Ovary (tissue), 10 donors: ENCODE measurements at places on chromosomes 11 and 22. TPM values are rescaled to one million over a fixed set of nuclear protein-coding genes. Genes with fewer than 3 reads are reported as not detected.
A peak's percentile ranks its signal among the peaks of the same experiment; 100 is the strongest.

DDTL gene
- total RNA-seq = not detected

OR8A1 gene
- not detected for total RNA-seq

OR5B21 gene
- not detected for total RNA-seq

CNGA4 gene
- total RNA-seq = 1.3 TPM

SLC5A1 gene
- 0.56 TPM for total RNA-seq

MYOD1 gene
- not detected for total RNA-seq

UBQLN3 gene
- total RNA-seq = 1.0 TPM

MUC2 gene
- total RNA-seq = not detected

GRCh38 chr11:68032997-68033707, 2.7 kb downstream of the NDUFS8 start:
- H3K4me1 ChIP-seq = peaks cover 16% of the 10 kb centered on the region
- H3K27ac ChIP-seq = no peak overlapping the region
- no peak for DNase-seq
- H3K4me3 ChIP-seq = no peak overlapping the region
- no peaks in the 10 kb centered on the region for H3K27me3 ChIP-seq
- no peaks in the 10 kb centered on the region for H3K36me3 ChIP-seq

DNA sequence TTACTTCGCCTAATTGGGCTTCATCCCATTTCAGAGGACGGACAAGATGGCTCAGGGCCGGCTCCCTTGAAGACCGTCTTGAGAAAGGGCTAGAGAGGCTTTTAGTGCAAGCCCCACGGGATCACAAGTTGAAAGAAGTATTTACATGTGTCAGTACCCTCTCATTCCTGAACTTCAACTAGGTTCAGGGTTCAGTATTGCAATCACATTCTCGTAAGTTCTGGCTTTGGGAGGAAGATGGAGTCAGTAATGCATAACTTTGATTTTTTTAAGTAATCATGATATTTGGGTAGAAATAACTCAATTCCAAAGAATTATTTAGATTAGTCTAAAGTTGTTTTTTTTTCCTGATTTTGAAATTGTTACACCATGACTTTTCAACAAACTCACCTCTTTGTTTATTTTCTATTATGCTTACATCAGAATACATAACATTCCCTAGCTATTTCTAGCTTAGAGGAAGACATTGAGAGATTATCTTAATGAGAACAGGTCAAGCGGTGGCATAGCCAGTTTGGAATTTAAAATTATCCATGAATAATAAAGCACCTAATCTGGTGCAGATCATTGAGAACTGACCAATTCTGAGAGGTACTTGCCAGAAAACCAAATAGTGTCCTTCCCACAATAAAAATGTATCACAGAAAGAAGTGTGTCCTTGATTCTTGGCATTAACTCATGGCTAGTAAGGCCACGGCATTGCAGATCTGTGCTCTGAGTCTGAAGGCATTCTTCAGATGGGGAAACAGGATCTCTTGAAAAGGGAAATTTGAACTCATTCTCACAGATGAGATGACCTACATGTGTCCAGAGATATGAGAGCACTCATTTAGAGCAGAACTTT, 92.1 kb upstream of the BLID start:
- peaks cover 16% of the 10 kb centered on the region for H3K4me1 ChIP-seq
- no peaks in the 10 kb centered on the region for H3K27me3 ChIP-seq
- H3K4me3 ChIP-seq = no peak overlapping the region
- no peaks in the 10 kb centered on the region for H3K36me3 ChIP-seq

DNA sequence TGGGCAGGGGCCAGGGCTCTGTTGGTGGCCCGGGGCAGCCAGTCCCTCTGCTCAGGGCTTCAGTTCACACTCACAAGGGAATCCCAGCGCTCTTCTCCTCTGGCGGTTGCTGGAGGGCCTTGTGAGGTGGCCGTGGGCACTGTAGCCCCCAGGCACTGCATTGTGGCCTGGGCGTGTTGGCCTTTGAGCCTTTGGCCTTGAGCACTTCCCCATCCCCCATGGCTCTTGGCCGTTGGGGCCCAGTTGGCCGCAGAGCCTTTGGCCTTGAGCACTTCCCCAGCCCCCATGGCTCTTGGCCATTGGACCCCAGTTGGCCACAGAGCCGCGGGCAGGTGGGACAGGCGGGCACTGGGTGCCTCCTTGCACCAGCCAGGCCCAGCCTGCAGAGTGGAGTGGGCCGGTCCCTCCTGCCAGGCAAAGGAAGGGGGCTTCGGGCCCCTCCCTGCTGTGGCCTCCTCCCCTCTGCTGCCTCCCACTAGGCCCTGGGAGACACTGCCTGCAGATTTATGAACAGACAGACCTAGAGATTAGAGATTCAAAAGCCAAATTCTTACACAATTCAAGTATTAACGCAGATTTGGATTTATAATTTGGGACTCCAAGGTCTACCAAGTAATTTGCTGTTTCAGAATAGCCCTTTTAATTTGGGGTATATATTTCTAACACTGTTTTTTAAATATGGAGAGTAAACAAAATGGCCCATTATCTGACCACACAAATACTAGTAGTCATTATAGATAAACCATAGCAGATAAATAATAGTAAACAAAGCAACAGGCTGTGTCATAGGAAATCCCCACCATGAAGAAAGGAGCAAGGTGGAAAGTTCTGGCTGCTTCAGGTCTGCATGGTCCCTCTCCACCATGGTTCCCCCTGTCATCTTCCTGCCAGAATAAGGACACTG, 18.2 kb upstream of the TXNRD2 start:
- peak overlapping the region; percentile 63 for H3K27ac ChIP-seq
- peak overlapping the region; percentile 27 for H3K4me3 ChIP-seq
- no peaks in the 10 kb centered on the region for H3K27me3 ChIP-seq
- DNase-seq = peak; percentile 56
- peaks cover 7% of the 10 kb centered on the region for H3K4me1 ChIP-seq

- DNase-seq = no peak
- H3K4me3 ChIP-seq = no peak overlapping the region
- H3K4me1 ChIP-seq = no peaks in the 10 kb centered on the region
- H3K27me3 ChIP-seq = no peaks in the 10 kb centered on the region
These were observed 67.6 kb upstream of the TEAD1 start for GRCh38 chr11:12606597-12606996.

GRCh38 chr11:70020336-70021214, 57.5 kb upstream of the ANO1 start:
- no peaks in the 10 kb centered on the region for H3K36me3 ChIP-seq
- H3K4me3 ChIP-seq = no peak overlapping the region
- H3K27ac ChIP-seq = no peak overlapping the region
- no peak for DNase-seq
- no peaks in the 10 kb centered on the region for H3K4me1 ChIP-seq
- no peaks in the 10 kb centered on the region for H3K27me3 ChIP-seq

DNA sequence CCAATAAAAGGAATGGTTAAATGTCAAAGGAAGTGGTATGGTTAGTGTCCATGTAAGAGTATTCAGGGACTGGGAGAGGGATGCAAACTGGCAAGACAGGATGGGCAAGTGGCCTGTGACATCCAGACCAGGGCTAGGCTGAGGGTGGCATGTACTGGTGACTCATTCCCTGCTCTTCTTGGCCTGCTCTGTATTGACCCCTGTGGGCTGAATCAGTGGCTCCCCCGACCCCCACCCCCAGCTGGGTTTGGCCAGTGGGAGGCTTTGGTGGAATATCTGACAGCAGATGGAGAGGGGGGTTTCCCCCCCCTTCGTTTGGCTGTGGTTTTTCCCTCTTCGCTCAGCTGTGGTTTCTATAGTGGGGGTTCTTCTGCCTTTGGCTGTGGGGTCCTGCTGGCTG, 87.7 kb downstream of the CSNK2A3 start:
- no peak for DNase-seq
- no peak overlapping the region for H3K27ac ChIP-seq
- no peaks in the 10 kb centered on the region for H3K36me3 ChIP-seq
- no peak overlapping the region for H3K4me3 ChIP-seq
- H3K27me3 ChIP-seq = no peaks in the 10 kb centered on the region
- no peaks in the 10 kb centered on the region for H3K4me1 ChIP-seq

- no peaks in the 10 kb centered on the region for H3K36me3 ChIP-seq
- peaks cover 9% of the 10 kb centered on the region for H3K4me1 ChIP-seq
- H3K27ac ChIP-seq = no peak overlapping the region
- no peak for DNase-seq
- no peak overlapping the region for H3K4me3 ChIP-seq
These were observed 18.6 kb downstream of the PICALM start for GRCh38 chr11:86050196-86050709.

GRCh38 chr11:65323813-65324212, 9.1 kb downstream of the CDC42EP2 start:
- no peaks in the 10 kb centered on the region for H3K4me1 ChIP-seq
- H3K4me3 ChIP-seq = no peak overlapping the region
- DNase-seq = no peak
- H3K27ac ChIP-seq = peak overlapping the region; percentile 16
- no peaks in the 10 kb centered on the region for H3K27me3 ChIP-seq
- no peaks in the 10 kb centered on the region for H3K36me3 ChIP-seq

DNA sequence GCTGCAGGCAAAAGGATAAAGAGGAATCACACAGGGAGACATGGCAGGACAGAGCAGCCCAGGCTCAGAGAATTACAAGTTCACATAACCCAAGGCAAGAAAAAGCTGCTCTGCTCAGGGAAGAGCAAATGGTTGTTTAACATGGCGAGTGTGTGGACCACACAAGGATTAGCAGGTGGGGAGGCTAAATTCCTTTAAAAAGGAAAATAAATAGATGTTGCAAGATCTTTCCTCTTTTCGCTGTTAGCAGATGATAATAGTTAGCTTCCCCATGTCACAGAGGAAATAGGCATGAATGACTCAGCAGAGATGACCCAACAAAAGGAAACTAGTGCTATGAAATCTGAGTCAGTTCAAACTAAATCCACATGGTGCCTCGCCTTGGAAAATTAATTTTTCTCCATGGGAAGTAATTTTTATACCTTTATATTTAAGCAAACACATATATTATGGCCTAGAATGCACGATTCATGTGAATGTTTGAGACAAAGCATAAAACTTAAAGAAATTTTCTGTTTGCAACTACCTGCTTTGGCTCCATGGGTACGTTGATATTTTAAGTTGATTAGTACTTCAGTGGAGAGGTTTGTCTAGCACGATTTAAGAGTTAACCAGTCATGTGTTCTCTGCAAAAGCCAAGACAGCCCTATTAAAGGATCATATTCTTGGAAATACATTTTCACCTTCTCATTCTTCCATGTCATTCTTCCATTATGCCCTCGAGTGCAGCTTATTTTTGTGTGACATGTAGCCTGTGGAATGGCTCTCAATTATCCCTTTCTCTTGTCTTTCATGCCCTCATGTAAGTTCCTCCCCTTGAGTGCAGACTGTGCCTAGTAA, 38.5 kb upstream of the FJX1 start:
- no peak overlapping the region for H3K4me3 ChIP-seq
- no peak overlapping the region for H3K27ac ChIP-seq
- DNase-seq = no peak
- H3K36me3 ChIP-seq = no peaks in the 10 kb centered on the region
- no peaks in the 10 kb centered on the region for H3K4me1 ChIP-seq

GRCh38 chr11:60764879-60765278, 8.2 kb downstream of the MS4A15 start:
- H3K4me1 ChIP-seq = no peaks in the 10 kb centered on the region
- no peak overlapping the region for H3K27ac ChIP-seq
- H3K27me3 ChIP-seq = no peaks in the 10 kb centered on the region
- no peak for DNase-seq

GRCh38 chr11:24163841-24164240, 333.0 kb upstream of the LUZP2 start:
- H3K4me3 ChIP-seq = no peak overlapping the region
- DNase-seq = no peak
- no peaks in the 10 kb centered on the region for H3K36me3 ChIP-seq
- no peaks in the 10 kb centered on the region for H3K27me3 ChIP-seq
- H3K27ac ChIP-seq = no peak overlapping the region
- H3K4me1 ChIP-seq = no peaks in the 10 kb centered on the region

DNA sequence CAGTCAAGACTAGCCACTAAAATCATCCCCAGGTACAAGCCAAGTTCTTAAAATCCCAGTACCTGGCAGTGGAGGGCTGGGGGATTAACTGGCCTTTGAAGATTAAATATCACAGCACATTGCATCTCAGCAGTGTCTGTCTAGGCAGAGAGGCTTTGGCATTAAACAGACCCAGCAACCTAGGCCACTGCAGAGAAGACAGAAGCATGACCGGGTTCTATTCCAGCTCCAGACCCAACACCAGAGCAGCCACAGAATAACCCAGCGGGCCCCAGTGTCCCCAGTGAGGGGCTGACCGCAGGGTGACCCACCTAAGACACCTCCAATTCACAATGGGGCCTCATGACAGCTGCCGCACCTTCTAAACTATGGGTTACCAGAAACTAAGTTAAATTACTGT, 88.2 kb downstream of the SHANK2 start:
- no peaks in the 10 kb centered on the region for H3K36me3 ChIP-seq
- no peak overlapping the region for H3K27ac ChIP-seq
- no peaks in the 10 kb centered on the region for H3K27me3 ChIP-seq
- DNase-seq = no peak
- no peak overlapping the region for H3K4me3 ChIP-seq

- no peak overlapping the region for H3K27ac ChIP-seq
- DNase-seq = no peak
- no peaks in the 10 kb centered on the region for H3K4me1 ChIP-seq
- no peaks in the 10 kb centered on the region for H3K36me3 ChIP-seq
- H3K4me3 ChIP-seq = no peak overlapping the region
- H3K27me3 ChIP-seq = no peaks in the 10 kb centered on the region
These were observed 77.9 kb upstream of the PITPNB start for GRCh38 chr22:27996981-27997380.

- H3K4me3 ChIP-seq = no peak overlapping the region
- no peaks in the 10 kb centered on the region for H3K4me1 ChIP-seq
These were observed 14.0 kb downstream of the OTOG start for GRCh38 chr11:17561111-17561415.

DNA sequence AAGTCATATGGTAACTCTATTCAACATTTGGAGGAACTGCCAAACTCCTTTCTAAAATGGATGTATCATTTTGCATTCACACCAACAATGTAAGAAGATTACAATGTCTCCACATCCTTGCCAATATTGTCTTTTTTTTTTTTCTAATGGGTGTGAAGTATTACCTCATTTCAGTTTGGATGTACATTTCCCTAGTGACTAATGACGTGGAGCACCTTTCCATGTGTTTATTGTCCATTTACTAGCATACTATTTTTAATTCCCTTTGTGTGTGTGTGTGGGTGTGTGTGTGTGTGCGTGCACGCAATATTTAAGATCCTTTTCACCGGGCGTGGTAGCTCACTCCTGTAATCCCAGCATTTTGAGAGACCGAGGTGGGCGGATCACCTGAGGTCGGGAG, 62.7 kb downstream of the APOL3 start:
- no peak overlapping the region for H3K4me3 ChIP-seq
- DNase-seq = no peak
- H3K27ac ChIP-seq = no peak overlapping the region
- H3K36me3 ChIP-seq = no peaks in the 10 kb centered on the region
- no peaks in the 10 kb centered on the region for H3K4me1 ChIP-seq

DNA sequence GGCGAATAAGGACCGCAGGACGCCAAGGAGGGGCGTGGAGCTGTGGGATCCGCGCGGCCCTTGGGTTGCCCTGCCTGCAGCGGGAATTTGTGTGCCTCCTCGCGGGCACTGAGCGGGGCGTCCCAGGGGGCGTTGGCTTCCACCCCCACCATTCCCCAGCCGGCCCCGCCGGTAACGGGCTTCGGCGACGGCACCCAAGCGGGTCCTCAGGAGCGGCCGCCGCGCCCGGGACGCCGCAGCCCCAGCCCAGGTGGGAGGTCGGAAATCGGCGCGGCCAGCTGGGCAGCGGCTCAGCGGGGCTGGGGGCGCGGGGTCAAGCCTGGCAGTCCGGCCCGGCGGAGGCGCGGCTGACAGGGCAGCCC, 320 bp downstream of the CLTCL1 start:
- no peaks in the 10 kb centered on the region for H3K27me3 ChIP-seq
- H3K36me3 ChIP-seq = no peaks in the 10 kb centered on the region
- peak overlapping the region; percentile 44 for H3K27ac ChIP-seq
- H3K4me1 ChIP-seq = no peaks in the 10 kb centered on the region
- peak overlapping the region; percentile 72 for H3K4me3 ChIP-seq
